ENCODE measurements at places on chromosomes 6 and 20.

DNA sequence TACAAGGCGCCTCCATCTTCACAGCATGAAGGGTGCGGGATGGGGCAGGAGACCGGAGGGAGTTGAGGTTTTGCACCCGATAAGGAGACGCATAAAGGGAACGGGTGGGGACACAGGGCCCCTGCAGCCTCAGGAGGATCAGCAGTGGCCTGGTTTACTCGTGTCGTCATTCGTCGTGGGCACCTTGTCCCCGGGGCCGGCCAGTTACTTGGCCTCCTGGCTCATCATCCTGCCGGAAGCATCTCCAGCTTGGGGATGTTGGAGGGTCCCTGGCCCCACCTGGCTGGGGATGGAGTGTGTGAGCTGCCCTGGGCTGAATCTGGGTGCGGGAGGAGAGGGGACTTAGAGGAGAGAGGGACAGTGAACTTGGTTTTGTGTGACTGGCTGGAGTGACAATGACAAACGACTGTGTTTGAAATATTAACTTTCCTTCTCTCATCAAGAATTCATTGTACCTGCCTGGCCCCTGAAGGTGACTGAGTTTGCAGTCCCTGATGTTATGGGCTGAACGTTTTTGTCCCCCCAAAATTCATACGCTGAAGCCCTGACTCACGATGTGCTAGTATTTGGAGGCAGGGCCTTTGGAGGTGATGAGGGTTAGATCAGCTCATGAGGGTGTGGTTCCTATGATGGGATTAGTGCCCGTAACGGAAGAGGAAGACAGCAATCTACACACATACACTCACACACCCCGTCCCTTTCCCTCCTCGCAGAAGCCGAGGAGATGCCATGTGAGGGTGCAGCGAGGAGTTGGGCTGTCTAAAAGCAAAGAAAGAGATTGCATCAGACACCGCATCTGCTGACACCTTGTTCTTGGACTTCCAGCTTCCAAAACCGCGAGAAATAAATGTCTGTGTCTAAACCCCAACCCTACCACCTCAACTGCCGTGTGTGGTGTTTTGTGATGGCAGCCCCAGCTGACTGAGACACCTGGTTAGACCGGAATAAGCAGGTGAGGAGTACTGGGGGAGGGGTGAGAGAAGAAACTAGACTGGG is 65.0 kb upstream of the MAP3K4 start:
- DNase-seq = no peak

DNA sequence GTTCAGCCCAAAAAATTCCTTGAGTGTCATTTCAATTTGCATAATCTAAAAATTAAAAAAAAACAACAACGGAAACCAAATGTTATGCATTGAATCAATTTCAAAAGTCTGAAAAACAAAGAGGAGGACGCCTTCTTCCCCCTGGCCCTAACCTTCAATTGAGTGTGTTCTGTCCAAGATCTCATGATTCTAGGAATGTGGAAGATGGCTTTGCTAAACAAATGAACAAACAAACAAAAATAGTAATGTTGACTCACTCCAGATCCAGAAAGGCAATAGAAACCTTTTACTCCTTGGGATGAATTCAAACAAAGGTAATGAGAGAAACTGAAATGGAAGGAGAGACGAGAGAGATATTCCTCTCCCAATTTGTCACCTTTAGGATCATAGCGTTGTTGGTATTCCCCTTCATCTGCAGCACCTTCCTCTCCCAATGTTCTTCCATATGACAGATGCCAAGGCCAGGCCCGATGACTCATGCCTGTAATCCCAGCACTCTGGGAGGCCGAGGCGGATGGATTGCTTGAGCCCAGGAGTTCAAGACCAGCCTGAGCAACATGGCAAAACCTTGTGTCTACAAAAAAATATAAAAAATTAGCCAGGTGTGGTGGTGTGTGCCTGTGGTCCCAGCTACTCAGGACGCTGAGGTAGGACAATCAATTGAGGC is 109.2 kb upstream of the ADGRF1 start:
- DNase-seq = no peak

- DNase-seq = no peak
These were observed 14.0 kb downstream of the MUCL3 start for GRCh38 chr6:30954631-30955366.

GRCh38 chr6:81362246-81362645 is 390.2 kb downstream of the TENT5A start:
- DNase-seq = no peak

DNA sequence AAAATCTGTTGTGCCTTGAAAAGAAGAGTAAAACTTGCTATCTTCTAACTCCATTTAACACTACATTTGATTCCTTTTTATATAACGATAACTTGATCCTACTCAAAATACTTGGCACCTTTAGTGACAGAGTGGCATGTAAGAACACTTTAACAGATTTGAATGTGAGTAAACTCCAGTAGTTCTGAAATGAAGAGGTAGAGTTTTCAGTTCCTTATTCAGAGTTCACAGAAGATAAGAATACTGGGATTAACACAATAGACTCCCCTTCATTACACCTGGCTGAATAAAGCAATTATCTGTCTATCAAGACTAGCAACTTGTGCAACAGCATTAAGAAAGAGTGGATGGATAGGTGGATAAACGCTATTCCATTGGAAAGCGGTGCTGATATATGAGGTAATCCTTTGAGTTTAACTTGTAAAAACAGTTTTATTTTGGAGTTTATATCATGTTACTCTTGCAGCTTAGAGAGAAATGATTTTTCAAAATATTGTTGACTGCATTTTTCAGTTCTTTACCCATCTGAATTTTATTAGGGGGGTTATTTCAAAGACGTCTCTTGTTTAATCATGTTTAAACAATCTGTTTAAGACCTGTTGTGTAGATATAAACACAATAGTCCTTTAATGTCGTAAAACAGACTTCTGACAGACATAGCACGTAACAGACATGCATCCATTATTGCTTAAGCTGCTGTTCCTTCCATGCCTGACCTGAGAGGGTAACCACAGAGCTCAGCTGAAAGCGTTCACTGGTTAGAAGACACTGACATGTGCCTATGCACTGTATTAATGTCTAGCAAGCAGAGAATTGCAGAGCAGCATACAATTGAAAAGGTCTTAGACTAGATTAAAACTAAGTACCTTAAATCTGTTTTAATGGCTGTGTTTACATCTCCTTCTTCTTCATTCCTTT is 102.4 kb upstream of the SUPT3H start:
- DNase-seq = no peak

- DNase-seq = no peak
These were observed 18.2 kb downstream of the WRNIP1 start for GRCh38 chr6:2783188-2783963.

- DNase-seq = no peak
These were observed 54.2 kb downstream of the OPN5 start for GRCh38 chr6:47836046-47836445.

GRCh38 chr20:22370137-22370536 is 214.2 kb downstream of the FOXA2 start:
- DNase-seq = no peak

DNA sequence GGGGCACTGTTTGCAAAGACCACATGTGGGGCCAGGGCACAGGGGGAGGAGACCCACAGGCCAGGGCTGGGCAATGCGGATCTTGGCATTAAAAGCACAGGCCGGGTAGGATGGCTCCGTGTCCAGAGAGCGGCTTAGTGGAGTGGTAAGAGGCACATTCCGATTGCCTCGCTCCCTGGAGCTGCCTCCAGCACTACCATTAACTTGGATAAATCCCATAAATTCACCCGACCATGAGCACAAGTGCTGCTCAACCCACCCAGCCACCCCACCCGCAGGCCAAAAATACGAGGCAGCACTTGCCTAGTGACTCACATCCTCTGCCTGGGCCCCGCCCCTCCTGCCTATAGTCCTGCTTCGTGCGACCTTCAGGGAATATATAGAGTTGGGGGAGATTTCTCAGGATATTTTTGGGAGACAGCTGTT is 67.5 kb upstream of the QKI start:
- DNase-seq = no peak

GRCh38 chr6:34745277-34746103 is 11.8 kb upstream of the SNRPC start:
- peak; percentile 39 for DNase-seq

GRCh38 chr6:17484201-17484849 is 90.9 kb downstream of the CAP2 start:
- no peak for DNase-seq

DNA sequence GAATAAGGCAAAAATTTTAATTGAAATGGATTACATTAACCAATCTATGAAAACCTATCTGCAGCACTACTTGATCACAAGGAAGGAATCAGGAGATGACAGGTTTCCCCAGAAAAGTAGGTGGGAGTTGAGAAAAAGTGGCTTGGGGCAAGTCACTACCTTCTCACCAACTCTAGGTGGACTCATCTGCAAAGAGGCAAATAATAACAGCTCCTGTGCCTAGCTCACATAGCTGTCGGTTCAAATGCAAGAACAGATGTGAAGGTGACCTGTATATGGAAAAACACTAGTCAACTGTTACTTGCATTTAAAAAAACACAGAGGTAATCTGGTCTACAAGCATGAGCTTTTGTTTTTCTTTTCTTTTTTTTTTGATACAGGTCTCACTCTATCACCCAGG is 67.2 kb downstream of the POPDC3 start:
- no peak for DNase-seq

DNA sequence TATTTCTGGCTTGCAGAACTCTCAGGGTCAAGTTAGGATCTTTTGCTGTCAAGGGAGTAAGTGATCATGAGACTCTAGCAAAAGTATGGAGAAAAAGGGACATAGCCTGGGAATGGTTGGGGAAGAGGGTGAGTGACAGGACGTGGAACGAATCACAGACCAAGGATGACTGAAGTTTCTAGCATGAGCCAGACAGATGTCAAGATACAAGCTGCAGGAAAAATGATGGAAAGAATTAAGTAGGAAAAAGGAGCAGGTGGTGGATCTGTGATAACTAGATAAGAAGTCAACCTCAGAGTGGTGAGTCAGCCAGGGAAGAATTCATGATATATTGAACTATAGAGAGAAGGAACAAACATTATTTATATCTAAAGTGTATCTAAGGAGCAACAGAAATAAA is 159.8 kb upstream of the SYNDIG1 start:
- DNase-seq = no peak

DNA sequence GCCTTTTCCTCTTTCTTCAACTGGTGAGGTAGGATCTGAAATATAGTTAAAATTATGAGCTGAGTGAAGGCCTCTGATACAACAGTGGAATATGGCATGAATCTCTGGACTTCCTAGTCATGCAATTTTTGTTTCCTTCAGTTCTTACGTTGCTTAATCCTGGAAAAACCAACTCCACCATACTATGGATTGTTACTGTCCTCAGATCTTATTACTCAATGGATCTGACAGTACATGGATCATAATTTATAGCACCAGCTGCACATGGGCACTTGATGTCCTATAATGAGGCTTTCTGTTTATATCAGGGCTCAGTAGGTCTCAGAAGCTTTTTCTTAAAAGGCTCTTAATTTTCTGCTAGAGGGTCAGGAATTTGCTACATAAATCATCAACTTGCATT is 1341.0 kb upstream of the EYS start:
- DNase-seq = no peak

- no peak for DNase-seq
These were observed 46.6 kb downstream of the TPBG start for GRCh38 chr6:82410151-82410648.

DNA sequence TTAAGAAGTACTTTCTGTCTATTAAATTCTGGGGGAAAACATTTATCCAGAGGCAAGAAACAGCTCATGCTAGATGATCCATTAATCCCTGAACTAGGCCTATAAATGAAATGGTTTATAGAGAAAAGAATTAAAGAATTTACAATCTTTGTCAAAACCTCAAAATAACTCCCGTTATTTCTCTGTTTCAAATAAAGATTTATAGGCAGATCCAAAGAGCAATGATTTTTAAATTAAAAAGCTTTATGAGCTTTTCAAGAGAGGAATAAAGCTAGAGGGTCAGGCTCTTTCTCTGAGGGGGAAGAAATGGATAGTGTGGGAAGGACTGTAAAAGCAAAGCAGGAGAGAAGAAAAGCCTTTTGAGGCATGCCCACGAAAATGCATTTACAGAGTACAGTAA is 82.5 kb upstream of the OGFRL1 start:
- no peak for DNase-seq

GRCh38 chr6:80690551-80691131 is 584.2 kb downstream of the BCKDHB start:
- no peak for DNase-seq

DNA sequence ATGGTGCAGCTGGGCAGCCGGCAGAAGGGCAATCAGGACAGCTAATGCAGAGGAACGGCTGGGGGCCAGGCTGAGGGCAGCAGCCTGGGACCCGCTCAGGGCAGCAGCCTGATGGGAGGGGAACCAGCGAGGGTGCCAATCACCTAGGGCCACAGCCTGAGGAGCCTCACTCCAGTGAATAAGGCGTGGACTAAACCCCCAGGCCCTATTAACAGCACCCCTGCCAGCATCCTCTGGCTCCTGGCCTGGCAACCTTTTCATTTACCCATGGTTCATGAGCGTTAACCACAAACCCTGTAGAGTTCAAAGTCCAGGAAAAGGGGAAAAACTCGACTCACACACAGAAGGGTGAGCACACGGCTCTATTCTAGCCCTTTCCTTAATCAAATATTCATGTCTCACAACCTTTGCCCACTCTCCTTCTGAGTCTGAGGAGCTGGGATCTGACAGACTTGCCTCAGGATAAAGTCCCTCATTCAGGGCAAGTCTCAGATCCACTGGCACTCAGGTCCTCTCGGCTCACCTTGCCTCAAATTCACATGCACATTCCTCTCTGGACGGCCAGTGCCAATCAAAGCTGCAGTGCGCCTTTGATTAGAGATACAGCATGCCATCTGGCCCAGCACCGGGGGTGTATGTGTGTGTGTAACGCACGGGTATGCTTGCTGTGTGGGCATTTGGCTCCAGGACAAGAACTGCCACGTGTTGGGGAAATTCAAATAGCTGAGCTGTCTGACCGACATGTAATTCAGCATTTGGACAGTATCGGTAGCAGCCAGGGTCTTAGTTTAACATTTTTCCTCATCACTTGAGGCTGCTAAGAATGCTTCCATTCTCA is 86.9 kb upstream of the TRAF3IP2 start:
- DNase-seq = no peak

DNA sequence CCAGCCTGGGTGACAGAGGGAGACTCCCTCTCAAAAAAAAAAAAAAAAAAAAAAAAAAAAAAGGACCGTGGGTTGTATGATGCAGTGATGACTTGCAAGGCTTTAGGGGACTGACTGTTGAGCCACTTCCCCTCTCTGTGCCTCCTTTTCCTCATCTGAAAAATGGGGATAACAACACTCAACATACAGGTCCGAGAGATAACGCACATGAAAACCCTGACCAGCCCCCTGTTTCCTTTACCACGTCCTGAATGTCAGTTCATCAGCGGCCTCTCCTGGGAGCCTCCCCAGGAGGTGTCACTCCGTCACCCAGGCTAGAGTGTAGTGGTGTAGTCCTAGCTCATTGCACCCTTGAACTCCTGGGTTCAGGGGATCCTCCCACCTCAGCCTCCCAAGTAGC is 3.9 kb downstream of the SLA2 start:
- DNase-seq = no peak

- no peak for DNase-seq
These were observed 72.3 kb downstream of the ZNF133 start for GRCh38 chr20:18360635-18361034.

GRCh38 chr20:22400440-22400839 is 183.9 kb downstream of the FOXA2 start:
- DNase-seq = no peak

GRCh38 chr6:21961226-21961625 is 335.6 kb downstream of the PRL start:
- no peak for DNase-seq

Data from stimulated activated CD8-positive, alpha-beta memory T cell treated with anti-CD3 and anti-CD28 coated beads, Interleukin-7, amount 100 ng/mL, for 48 hours (primary cell).